ENCODE measurements at places on chromosomes 12 and 14. TPM values are rescaled to one million over a fixed set of nuclear protein-coding genes. Genes with fewer than 3 reads are reported as not detected.

DNA sequence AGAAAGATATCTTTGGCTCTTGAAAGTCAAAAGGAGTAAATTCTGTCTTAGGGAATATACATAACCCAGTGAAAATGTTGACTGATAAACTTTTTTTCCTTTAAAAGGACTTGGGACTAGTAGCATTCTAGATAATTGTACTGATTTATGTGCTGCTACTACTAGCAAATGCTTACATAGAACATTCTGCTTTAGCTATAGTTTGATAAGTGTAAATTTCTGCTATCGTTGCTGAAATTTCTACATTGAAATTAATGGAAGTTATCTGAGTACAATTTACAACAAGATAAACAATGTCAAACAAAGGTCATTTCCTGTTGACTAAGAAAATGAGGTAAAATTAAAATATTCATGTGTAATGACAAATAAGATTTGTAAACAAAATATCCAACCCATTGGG lies 48.3 kb upstream of the CNTN1 start:
- DNase-seq: no peak

TC2N gene
- 29.6 TPM for total RNA-seq

KSR2 gene
- 2.4 TPM for total RNA-seq

DNA sequence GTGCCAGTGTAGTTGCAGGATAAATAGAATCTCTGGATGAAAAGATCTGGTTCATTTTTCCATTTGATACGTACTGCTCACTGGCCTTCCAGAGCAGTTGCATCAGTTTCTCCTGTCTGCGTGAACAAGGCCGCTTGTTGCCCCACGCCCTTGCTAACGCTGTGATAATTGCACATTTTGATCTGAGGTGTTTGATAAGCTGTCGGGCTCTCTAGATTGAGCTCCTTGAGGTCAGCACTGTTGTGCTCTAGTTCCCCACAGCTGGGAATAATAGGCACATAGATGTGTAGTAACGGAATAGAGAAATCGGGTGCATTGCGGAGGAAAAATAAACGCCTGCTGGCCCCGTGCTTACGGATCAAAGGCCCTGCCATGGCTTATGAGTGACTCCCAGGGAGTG lies 42.8 kb upstream of the TRAF3 start:
- DNase-seq: no peak

DNA sequence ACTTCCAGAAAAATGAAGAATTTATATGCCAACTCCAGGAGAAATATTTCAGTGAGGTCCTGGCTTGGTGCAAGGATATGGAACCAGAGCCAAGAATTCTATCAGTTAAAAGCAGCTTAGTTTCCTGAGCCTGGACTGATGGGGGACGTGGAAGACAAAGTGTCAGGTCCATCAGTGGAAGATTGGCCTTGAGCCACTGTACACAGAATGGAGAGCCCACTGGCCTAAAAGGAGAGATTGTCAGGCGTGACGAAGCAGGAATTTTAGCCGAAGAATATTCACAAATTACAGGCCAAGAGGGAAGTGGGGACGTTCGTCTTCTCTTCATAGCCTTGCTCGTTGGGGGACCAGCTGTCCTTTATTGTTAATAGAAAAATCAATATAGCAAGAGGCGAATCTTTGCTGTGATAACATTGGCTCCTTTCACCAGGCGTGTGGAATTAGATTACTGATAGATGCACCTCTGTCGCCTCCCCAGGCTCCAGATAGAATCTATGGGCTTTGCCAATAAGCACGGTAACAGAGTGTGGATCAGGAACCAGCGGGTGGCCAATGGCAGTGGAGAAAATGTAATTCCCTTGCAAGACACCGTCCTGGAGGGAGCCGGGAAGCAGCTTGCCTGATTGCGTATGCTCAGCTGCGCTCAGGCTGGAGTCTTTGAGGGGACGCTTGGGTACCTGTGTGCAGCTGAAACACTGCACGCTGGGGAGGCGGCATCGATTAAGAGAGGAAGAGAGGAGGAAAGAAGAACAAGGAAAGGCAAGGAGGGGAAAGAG lies 56.4 kb downstream of the TMEM132C start:
- no peak for DNase-seq

Measured in WTC11 (cell line).